ENCODE measurements at places on chromosomes 11 and 22.

- DNase-seq = no peak
These were observed 8.9 kb downstream of the ABTB2 start for GRCh38 chr11:34348919-34349318.

DNA sequence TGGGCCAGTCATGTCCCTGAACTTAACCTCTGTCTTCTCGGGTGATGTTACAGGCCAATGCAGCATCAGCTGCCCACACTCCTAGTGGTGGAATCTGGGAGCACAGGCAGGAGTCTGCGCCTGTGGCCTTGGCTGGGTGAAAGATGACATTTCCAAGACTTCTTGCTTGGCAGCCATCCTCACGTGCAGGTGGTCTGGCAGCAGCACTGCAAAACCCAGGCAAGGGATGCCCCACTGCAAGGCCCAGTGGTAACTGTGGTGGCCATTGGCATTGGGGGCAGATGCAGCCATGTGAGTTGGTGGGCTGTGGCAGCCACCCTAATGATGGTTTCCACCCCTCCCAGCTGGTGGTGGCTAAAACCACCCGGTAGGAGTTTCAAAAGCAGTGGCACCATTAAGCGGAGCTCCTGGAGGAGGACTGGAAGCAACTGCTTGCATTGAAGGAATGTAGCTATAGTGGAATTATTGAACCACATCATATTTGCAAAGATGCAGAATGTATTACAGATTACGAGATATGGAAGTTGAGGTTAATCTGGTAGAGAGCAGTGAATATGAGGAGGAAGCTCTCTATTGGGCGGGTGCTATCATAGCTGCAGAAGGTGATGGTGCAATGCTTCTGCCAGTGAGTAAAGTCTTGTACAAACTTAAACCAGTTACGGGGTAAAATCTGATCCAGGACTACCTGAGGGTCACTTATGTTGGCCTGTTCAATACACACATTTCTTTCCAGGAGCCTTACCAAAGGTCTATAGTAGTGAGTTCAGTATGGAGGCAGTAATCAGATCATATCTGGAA lies 120.7 kb upstream of the TOP3B start:
- DNase-seq = no peak

DNA sequence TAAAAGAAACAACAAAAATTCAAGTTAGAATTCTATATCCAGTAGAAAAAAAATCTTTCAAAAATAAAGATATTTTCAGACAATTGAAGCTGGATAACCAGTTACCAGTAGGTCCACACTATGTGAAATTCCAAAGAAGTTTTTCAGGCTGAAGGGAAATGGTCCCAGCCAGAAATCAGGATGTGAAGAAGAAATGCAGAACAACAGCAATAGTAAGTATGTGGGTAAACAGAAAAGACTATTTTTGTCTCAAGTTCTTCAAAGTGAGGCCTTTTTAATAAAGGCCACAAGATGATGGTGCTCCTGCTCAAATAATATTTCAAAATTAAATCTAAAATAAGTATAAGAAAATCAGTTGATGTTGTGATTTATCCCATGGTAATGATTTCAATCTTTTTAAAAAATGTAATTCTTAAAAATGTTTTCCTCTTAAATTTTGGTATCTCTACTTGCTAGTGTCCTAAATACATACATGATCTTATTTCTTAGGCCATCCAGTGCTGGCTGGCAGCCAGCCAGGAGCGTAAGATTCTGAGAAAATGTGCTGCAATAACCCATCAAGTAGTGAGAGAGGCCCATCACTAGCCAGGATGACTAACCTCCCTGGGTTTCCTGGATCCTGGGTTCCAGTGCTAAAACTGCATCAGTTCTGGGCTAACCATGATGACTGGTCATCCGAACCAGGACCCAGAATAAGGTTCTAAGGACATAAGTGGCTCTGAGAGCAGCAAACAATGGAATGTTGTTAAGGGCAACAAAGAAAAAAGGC lies 15.6 kb upstream of the UCP3 start:
- DNase-seq = no peak

DNA sequence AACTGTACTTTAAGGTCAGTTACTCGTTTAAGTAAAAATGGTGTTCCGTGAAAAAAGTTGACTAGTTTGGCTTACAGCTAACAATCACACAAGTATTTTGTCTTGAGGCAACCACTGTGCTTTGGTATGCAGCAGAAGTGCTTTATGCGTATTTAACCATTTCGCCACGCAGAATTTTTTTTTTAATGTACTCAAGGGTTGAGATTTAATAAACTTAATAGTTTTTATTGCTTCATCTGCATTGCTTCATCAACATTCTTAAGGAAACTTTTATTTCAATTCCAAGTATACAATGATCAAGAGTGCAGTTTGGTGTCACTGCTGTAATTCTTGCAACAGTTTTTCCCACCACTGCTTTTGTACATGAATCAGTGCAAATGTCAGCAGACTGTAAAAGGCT lies 66.4 kb downstream of the ZNRF3 start:
- no peak for DNase-seq

DNA sequence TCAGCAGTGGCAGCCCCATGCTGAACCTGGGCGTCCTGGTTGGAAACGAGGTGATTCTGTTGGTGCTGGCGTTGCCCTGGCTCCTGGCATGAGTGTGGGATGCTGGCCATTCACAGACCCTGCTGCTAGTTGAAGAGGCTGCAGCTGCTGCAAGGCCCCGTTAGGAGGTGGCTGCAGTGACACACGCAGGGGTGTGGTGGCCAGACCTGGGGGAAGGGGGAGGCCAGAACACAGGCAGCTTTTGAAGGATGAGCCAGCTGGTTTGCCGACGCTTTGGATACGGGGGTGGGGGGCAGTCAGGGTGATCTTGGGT lies 77.2 kb downstream of the MORC2 start:
- DNase-seq = no peak

GRCh38 chr22:38193580-38193979 lies 8.2 kb upstream of the MAFF start:
- no peak for DNase-seq

GRCh38 chr11:126834149-126834548 lies 166.4 kb downstream of the KIRREL3 start:
- no peak for DNase-seq

DNA sequence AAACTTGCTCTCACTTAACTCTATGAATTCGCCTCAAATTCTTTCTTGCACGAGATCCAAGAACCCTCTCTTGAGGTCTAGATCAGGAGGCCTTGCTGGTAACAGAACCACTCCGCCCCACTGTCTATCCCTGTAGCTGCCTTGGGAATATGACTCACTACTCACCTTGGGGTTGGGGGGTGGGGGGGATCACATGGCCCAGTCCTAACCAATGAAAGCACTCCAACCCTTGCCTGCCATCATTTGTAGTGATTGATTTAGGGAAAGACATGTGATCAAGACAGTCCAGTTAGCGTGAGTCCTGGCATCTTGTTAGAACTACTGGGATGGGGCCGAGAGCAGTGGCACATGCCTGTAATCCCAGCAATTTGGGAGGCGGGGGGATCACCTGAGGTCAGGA lies 4.8 kb upstream of the MRTFA start:
- DNase-seq = no peak

DNA sequence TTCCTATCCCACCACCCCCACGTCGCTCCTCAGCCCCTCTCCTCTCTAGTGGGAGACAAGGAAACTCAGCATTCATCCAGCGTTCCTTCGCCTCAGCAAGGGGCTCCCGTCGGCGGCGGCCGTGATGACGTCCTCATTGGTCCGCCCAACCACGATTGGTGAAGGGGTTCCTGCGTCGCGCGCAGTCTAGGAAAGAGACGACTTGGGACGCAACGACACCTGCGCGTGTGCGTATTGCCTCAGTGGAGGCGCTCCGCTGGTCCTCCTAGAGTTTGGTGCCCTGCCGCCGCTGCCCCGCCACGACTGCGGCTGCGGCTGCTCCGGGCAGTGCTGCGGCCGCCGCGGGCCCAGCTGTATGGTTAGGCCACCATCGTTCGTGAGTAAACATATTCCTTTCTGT lies 56.6 kb downstream of the CCDC81 start:
- no peak for DNase-seq

GRCh38 chr22:43447380-43447779 lies 35.6 kb downstream of the MPPED1 start:
- DNase-seq = no peak

DNA sequence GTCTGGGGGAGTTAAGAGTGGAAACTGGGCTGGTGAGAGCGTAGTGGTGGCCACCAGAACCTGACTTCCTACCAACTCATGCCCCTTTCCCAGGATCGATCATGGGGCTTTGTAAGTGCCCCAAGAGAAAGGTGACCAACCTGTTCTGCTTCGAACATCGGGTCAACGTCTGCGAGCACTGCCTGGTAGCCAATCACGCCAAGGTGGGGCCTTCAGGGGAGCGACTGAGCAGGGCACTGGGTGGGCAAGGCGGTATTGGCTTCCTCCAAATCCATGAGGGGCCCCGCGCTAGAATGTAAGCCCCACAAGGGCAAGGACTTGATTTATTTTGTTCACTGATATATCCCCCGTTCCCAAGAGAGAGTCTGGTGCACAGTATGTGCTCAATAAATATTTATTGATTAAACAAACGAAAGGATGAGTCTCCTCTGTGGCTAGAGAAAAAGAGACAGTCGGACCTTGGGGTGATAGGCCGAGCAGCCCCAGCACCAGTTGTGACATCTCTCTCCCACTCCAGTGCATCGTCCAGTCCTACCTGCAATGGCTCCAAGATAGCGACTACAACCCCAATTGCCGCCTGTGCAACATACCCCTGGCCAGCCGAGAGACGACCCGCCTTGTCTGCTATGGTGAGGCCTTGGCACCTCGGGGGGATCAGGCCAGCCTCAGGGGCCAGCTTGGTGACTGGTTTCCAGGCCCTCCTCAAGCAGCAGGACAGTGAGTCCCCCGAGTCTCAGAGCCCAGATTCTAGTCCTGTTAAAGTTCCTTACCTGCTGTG lies 765 bp downstream of the ZFPL1 start:
- DNase-seq = no peak

DNA sequence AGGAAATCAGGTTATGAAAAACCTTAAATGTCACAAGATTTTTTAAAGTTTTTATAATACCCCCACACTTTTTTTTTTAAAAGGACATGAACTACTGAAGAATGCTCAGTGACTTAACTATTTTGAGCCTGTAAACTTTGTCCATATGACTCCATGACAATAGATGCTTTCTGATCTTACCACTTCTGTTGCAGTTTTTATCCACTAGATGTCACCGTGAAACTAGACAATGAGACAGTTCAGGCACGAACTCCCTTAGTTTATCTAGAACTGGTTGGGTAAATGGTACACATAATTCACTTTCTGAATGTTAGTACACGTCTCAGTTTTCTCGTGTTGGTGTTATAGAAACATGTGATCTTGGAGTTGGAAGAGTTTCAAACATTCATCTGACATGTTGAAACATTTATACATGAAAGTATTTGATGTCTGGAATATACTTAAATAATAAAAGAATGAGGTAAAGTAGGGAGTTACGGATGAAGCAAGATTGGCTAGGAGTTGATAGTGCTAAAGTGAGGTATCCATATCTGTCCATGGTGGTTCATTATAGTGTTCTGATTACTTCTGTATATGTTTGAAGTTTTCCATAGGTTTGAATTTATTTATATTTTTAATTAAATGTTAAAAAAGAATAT lies 8.1 kb downstream of the CCDC15 start:
- no peak for DNase-seq

GRCh38 chr22:46373921-46374662 lies 38.6 kb downstream of the TRMU start:
- DNase-seq = no peak

DNA sequence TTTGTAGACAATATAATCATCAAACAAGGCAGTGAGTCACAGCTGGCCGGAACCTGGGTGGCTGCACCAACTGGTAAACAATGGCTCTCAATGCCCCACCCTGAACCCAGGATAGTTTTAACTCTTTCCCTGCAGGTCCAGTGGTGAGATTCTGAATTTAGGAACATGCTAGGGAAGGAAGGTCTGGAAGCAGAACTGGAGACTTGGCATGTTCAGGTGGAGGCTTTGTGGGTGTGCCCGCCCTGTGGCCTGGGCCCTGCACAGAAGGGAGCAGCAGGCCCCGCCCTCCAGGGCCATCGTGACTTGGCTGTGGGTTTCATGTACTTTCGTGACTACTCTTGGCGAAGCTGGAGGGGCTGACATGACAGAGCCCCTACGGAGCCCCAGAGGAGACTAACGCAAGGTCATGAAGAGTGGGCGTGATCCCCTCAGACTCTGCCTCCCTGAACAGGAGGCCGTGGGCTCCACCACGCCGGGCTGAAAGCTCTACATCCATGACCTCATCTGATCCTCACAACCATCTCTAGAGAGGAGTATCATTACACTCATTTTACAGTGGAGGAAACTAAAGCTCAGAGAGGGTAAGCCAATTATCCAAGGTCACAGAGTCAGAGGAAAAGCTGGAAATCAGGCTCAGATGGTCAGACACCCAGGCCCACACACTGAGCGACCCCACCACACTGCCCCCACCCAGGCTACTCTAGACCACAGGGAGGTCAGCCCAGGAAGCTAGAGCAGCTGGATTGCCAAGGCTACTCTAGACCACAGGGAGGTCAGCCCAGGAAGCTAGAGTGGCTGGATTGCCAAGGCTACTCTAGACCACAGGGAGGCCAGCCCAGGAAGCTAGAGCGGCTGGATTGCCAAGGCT lies 27.3 kb downstream of the MAFF start:
- no peak for DNase-seq

DNA sequence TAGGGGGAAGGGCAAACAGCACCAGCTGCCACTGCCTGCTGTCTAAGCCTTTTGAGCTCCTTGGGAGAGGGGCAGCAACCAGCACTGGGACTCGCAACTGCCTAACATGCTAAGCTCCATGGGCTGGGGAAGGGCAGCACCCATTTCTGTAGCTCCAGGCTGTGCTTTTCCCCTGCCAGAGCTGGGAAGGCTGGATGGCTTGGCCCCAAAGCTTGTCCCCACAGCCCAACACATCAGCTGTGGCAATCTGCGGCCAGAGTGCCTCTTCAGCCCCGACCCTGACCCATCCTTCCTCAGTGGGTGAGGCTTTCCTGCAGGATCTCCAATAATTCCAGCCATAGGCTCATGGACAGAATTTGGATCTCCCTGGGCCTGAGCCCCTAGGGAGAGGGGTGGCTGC lies 551.3 kb downstream of the TMEM135 start:
- DNase-seq = no peak

DNA sequence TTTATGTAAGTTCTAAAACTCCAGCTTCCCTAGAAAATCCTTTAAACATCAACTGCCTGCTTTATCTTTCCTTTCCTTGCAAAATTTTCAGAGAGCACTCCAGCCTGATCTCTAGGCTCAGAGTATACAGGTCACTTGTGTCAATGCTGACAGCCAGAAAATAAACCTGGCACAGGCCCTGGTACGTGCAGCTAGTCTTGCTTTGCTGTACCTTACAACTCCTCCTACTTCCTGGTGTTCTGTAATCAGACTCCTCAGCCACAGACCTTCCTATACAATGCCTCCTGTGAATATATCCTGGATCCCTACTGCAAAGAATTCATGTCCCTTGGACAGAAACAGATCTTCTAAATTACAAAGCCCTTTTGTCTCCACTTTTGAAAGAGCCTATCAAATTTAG lies 24.2 kb upstream of the TMEM123 start:
- DNase-seq = no peak

DNA sequence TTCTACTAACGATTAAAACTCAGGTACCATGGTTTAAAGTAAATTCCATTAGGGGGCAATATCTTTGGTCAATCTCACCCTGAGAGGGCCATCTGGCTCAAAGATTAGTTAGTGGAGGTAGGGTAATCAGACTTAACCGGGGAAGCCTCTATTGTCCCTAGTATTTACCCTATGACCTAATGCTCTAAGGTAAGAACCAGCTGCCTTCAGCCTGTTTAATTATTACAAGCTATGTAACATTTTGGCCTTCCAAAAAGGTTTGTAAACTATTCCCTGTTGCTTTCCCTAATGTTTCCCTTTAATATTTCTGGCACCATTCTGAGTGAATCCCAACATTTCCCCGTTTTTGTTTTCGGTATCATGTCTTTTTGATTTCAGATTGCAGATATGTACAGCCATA lies 15.1 kb upstream of the GLYATL1 start:
- DNase-seq = no peak
